ENCODE measurements at places on chromosomes 5 and 9.
A peak's percentile ranks its signal among the peaks of the same experiment; 100 is the strongest.

GRCh38 chr9:4923580-4924544 is 61.2 kb upstream of the JAK2 start:
- peak; percentile 83 for DNase-seq

GRCh38 chr9:107644733-107645463 is 155.3 kb upstream of the KLF4 start:
- no peak for DNase-seq

DNA sequence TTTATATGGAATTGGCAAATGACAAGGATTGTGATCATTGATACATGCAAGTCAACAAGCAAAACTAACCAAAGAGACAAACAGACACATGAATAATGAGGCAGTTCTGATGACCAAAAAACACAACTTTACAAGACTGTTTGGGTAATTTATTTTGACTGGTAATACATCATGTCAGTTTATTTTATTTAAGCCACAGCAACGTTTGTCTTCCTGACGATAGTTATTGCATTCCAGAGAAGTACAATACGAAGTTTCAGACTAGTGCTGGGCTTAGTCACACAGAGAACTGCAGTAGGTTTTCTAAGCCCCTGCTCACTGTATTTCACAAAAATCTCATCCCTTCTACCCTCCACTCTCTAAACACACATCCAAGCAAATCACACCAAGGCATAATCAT is 514.2 kb downstream of the RAB3C start:
- DNase-seq, result no peak

- no peak for DNase-seq
Observed at GRCh38 chr5:137035480-137035878, 463.6 kb downstream of the SPOCK1 start.

- DNase-seq, result peak; percentile 63
Observed at GRCh38 chr5:58451732-58452565, 7.9 kb downstream of the PLK2 start.

GRCh38 chr9:116569111-116569510 is 118.0 kb upstream of the TRIM32 start:
- no peak for DNase-seq

- peak; percentile 25 for DNase-seq
Observed at GRCh38 chr9:111828193-111828592, 33.5 kb upstream of the SHOC1 start.

DNA sequence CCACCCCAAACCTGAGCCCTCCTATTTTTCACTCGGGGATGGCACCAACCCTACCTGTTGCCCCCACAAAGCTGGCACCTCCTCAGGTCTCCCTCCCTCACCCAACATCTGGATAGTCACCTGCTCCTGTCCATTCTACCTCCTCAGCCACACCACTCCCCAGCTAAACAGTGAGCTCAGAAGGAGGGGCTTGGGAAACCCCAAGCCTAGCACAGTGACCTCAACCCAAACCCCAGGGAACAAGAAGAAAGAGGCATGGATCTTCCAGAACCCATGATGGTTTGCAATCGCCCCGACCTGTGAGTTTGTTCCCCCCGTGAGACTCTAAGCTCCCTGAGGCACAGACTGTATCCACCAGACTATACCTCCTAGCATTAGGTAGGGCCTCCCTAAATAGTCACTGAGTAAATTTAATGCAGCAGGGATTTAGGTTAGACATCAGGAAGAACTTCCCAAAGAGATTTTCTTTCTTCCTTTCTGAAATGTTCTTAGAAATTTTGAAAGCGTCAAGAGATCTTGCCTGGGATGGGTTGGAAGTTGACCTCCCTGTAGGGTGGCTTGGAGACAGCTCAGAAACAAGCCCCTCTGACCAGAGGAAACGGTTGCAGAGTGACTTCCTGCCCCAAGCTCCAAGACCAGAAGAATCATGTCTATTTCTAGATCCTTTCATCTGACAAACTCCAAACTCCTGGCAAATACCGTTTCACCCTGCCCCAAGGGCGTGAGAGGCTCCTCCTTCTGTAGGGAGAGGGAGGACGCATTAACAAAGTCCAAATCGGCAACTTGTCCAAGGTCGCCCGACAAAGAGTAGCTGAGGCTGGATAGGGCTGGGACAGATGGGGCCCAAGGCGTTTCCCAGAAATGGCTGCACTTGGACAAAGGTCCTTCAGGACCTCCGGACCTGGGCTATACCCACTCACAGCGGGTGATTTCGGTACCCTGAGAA is 4.1 kb downstream of the FIBCD1 start:
- DNase-seq, result no peak

DNA sequence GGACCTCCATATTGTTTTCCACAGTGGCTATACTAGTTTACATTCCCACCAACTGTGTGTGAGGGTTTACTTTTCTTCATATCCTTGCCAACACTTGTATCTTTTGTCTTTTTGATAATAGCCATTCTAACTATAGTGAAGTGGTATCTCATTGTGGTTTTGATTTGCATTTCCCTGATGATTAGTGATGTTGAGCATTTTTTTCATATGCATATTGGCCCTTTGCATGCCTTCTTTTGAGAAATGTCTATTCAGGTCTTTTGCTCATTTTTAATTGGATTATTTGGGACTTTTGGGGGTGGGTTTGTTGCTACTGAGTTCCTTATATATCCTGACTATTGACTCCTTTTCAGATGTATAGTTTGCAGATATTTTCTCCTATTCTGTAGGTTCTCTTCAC is 44.4 kb downstream of the FEM1C start:
- DNase-seq, result no peak

DNA sequence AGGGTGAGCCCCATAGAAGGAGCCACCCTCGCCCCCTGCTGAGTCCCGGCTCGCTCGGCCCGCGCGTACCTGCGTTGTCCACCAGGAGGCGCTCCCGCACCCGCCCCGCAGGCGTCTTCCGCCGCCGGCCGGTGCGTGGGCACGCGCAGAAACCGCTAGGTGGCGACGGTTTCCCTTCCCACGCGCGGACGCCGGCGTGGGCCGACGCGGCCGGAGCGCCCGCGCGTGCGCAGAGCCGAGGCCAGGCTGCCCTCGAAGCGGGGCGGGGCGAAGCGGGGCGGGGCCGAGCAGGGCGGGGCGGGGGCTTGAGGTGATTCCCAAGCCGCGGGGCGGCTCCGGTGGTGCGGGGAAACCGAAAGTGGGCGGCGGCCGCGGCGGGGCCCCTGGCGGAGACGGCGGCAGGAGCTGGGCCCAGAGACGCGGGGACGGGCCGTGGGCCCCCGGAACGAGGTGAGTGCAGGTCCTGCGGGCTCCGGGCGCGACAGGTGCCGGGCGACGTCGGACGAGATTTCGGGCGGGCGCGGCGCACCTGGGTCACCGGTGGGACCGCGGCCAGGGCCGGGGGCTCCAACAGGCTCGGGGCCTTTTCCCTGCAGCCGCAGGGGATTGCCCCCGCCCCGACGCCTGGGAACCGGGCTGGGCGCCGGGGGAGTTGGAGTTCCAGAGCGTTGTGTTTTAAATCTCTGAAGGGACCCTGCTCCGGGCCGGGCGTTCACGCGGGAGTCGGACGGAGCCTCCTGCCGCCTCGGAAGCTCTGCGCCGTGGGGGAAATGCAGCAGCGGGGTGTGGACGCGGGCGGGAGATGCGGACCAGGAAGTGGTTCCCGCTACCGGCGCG is at the start of gene TDRD7:
TDRD7 (plus strand) TSS at position 308 of the 837 bp plus-strand sequence. CDS start 16,370 bp downstream, outside the sequence.
- DNase-seq, result peak; percentile 82

DNA sequence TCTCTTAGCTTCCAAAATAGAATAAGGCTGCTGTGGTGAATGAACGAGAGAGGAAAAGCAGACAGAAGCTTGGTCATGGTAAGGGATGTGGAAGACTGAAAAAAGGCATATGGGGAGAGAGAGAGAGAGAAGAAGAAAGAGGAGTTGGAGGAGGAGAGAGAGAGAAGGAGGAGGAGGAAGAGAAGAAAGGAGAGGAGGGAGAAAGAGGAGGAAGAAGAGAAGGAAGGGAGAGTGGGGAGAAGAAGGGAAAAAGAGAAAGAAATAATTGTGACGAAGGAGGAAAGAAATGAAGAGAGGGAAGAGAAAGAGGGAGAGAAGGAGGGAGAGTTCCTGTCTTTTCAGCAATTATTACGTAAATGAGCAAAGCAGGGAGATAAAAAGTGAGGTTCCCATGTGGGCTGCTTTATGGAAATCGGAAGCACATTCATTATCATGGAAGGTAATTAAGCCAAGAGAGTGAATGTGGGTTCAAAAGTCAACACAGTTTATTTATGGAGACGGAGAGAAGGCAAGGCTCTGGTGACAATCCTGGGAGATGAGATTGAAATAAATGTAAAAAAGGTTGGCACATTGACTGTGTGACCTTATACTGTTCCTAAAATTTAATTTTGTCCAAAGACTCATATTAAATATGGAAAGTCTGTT is 611.2 kb downstream of the KIF4B start:
- DNase-seq, result no peak

DNA sequence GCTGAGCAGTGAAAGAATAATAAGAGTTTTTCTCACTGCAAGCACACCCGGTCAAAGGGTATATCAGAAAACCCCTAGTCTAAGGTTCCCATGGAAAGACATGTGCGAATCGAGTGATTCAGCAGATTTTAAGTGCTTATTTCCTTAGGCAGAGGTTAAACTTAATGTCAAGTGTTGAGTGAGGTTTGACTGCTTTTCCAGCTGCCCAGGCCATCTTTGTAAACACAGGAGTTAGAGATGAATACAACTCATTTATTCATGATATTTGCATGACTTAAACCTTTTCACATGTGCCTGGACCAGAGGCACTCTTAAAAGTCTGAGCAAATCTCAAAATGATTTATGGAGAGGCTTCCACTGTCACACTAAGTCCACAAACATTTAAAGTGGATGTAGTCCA is 137.8 kb upstream of the RGMB start:
- no peak for DNase-seq

- peak; percentile 90 for DNase-seq
Observed at GRCh38 chr9:127589955-127590370, 22.1 kb upstream of the STXBP1 start.

- no peak for DNase-seq
Observed at GRCh38 chr9:69623276-69623675, 48.9 kb downstream of the APBA1 start.

GRCh38 chr9:133545494-133546286 is 11.2 kb downstream of the ADAMTSL2 start:
- no peak for DNase-seq

DNA sequence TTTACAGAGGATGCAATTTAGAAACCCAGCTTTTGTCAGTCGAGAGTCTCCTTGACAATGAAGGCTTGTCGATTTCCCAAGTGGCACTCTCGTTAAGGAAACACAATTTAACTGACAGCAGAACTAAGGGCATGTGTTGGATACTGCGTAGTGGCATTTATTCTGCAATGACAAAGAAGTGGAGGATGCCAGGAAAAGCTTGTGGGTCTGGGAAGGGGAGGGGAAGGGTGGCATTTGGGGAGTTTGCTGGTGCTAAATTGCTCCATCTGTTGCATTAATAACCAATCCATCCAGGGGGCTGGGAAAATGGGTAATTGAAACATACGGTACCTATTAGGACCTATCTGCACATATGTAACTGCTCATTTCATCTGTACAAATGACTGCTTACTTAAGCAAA is 190.6 kb downstream of the NSG2 start:
- no peak for DNase-seq

DNA sequence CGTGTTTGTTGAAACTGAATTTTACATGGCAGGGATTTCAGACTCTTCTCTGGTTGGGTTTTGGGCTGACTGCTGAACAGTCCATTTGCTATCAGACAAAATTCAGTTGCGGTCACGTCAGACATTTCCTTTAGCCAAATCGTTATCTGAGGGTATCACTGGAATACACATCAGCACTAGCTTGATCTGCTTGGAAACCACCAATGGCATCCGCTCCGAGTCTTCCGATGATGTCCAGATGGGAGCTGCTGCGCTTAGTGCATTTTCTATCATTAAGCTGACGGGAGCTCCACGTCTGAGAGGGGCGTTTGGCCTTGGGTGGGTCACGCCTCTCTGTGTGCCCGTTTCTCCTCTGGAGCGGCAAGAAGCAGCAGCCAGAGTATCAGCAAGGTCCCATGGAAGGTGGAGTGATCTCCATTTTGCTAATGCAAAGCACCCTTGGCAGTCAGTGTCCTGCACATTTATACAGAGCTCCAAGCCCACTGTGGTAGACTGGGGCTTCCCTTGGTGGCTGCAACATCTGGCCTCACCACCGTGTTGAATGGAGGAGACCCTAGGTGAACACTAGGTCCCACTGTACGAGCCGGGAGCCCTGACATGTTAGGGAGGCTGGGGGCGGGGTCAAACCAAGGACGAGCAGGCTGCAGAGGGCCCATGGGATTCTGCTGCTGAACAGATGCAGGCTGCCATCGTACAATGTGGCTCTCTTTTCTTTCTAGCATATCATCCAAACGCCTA is 134.6 kb upstream of the PHYKPL start:
- no peak for DNase-seq

DNA sequence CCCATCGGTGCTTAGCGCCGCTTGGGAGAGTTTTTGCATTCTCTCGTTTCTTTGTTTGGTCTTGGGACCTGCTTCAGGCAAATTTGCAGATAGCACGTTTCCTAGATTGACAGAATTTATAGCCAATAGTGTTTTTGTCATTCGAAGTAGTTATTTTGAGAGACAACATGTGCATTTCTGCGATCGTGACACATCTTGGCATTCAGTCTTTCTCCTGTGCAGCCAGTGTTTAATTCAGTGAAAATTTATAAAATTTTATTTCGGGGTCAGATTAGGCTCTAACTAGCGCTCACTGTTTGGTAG is 830 bp downstream of the PRRC1 start:
- no peak for DNase-seq

DNA sequence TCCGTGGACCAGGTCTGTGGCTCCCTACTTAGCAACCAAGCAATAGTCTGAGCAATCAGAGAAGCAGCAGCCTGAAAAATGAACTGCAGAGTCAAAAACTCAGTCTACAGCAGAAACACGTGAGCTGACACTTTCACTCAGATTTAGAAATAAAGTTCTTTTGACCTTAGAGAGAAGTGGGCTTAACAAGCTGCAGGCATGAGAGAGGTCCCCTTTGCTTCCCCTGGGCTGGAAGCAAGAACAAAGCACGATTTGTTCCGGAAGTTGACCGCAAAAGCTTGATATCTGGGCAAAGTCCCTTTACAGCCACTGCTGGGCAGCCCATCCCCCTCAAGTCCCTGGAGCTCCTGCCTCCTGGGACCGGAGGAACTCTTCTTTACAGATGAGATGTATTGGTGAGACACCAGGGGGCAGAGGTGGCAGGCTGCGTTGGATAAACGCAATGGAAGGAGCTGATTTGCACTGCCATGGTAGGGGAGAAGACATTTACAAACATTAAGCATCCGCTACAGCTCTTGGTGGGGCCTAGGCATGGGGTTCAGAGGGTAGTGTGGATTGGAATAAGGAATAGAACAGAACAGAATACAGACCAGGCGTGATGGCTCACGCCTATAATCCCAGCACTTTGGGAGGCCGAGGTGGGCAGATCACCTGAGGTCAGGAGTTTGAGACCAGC is 5.8 kb upstream of the SOWAHA start:
- peak; percentile 94 for DNase-seq

DNA sequence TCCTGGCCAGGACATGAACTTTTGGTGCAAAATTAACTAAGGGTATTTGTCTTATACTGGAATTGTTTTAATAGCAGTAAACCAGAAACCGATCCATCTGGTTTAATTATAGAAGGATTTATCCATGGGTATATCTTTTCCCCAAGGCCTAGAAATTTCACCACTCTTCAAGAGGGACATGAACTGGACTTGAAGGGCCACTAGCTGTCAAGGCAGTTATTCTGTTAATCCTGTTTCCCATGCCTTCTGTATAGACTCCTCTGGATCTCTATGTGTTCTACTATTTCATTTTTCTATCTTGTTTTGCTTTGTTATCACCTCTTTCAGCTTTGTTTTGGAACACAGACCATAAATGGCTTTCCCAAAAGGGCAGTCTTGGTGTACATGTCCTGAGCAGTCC is 467.6 kb downstream of the KIF4B start:
- no peak for DNase-seq

Data from HT-29 (cell line).